Hematopoietic multipotent progenitor cell treated with erythropoietin and hydrocortisone succinate and interleukin-3 and kit ligand, for 8 days (in vitro differentiated cells): ENCODE measurements at places on chromosomes 2 and 18.

DNA sequence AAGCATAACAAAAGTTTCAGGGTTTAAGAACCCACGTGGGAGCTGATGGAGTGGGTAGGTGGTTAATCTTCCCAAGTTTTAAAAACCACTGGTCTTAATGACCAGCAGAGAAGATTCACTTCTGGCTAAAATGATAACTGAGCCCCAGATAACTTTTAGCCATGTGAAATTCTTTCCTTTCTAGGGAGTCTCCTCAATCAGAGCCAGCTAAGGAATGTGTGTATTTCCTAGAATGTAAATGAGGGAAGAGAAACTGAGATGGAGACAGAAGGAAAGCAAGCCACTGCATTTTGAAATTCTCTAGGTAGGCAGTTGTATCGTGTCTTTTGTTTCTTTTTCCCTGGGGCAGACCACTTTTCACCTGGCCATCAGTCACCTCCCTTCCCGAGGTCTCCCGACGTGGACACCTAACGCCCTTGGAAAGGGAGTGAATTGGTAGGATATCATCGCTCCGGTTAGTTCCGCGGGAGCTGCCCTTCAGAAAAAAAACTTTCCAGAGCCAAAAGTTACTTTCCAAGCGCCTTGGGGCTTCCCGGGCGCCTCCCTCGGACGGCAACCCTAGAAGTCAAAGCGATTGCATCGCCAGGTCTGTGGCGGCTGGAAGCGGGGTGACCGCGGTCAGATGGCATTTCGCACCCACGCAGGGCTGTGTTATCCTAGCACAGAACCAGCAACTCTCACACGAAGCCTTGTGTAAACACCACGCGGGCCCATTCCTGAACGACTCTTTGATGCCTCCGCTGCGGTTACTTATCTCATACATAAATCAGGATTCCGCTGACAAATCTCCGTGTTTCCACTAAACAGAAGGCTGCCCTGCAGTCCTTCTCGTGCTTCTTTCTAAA lies 1.3 kb downstream of the COLEC12 start:
- DNase-seq, result no peak

GRCh38 chr2:11101430-11101829 lies 53.8 kb upstream of the SLC66A3 start:
- no peak for DNase-seq

DNA sequence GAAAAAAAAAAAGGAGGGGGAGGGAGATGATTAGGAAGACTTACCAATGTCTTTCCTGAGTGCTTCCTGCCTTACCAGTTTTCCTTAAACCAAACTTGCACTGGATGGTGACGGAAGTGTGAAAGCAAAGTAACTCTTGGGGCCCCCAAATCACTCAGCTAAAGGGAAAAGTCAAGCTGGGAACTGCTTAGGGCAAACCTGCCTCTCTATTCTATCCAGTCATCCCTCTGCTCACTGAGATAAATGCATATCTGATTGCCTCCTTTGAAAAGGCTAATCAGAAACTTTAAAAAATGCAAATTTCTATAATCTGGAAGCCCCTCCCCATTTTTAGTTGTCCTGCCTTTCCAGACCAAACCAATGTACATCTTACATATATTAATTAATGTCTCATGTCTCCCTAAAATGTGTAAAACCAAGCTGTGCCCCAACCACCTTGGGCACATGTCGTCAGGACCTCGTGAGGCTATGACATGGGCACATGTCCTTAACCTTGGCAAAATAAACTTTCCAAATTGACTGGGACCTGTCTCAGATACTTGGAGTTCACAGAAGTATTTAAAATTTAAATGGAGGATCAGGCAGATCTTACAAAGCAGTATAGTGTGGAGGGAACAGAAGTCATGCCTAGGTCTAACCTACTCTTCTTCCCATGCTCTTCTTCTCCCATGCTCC lies 7.2 kb upstream of the CYBRD1 start:
- DNase-seq, result peak; percentile 41

DNA sequence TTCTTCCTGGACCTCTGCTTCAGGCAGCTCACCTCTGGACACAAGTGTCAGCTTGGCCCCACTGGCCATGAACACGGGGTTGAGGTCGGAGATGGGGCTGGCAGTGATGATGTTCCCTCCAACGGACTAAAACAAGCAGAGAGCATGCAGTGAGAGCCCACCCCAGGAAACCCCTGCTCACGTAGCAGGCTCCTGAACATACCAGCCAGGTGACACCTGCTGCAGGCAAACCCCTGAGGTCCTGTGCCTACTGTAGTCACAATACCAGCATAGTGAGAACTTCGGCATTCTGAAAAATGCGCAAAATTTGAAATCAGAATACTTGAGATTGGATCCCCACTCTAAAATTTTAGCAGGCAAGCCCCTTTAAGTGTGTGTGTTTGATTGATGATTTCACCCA lies 32.9 kb downstream of the XDH start:
- no peak for DNase-seq

GRCh38 chr2:13858626-13859025 lies 773.9 kb upstream of the LRATD1 start:
- DNase-seq, result no peak

GRCh38 chr2:205898744-205899143 lies 187.2 kb downstream of the INO80D start:
- peak; percentile 15 for DNase-seq

- no peak for DNase-seq
Measured at GRCh38 chr2:105383432-105384166, 15.3 kb downstream of the FHL2 start.
